CD4-positive, alpha-beta T cell treated with Interleukin-17A for 1 hour (primary cell): ENCODE measurements at places on chromosomes 1 and 21.

- DNase-seq = no peak
Measured at GRCh38 chr1:216910081-216910840, 187.0 kb upstream of the ESRRG start.

GRCh38 chr21:33546086-33546485 lies 3.2 kb downstream of the SON start:
- no peak for DNase-seq

GRCh38 chr21:14251336-14251735 lies 35.4 kb downstream of the RBM11 start:
- DNase-seq = no peak

GRCh38 chr1:100353988-100354387 lies 1.7 kb downstream of the CDC14A start:
- DNase-seq = peak; percentile 41

- DNase-seq = no peak
Measured at GRCh38 chr1:110956586-110956985, 7.1 kb downstream of the LRIF1 start.

DNA sequence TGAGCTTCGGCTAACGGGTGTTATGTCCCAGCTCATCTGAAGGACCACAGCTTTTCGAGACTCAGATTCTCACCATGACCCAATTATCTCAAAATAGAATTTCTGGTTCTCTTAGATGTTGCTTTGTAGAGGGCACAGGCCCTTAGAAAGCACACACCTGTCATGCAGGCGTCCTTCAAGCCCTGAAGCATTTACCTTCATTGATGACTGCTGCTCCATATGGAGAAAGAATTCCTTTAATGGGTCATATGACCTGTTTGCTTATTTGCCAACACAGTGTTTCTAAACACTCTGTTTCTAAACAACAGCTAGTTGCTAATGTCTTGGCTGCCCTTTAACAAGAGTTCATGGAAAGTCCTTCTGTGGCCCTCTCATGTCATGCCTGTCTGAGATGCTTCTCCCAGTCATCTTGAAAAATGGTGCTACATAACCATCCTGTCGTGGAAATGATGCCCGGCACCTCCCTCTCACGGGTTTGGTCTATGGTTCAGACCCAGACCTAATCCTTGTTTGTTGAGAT lies 495.7 kb downstream of the KIF26B start:
- no peak for DNase-seq

DNA sequence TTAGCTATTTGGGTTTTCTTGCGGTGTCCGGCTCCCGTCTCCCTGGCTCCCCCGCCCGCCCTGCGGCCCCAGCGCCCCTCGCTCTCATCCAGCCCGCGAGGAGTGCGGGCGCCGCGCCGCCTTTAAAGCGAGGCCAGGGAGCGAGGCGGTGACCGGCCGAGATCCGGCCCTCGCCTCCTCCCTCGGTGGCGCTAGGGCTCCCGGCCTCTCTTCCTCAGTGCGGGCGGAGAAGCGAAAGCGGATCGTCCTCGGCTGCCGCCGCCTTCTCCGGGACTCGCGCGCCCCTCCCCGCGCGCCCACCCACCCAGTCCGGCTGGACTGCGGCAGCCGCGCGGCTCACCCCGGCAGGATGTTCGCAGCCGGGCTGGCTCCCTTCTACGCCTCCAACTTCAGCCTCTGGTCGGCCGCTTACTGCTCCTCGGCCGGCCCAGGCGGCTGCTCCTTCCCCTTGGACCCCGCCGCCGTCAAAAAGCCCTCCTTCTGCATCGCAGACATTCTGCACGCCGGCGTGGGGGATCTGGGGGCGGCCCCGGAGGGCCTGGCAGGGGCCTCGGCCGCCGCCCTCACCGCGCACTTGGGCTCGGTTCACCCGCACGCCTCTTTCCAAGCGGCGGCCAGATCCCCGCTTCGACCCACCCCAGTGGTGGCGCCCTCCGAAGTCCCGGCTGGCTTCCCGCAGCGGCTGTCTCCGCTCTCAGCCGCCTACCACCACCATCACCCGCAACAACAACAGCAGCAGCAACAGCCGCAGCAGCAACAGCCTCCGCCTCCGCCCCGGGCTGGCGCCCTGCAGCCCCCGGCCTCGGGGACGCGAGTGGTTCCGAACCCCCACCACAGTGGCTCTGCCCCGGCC lies 492 bp downstream of the HLX start:
- no peak for DNase-seq

- DNase-seq = no peak
Measured at GRCh38 chr1:243482141-243483022, 226.5 kb downstream of the SDCCAG8 start.

- no peak for DNase-seq
Measured at GRCh38 chr1:85573322-85573721, 7.2 kb upstream of the CCN1 start.

- no peak for DNase-seq
Measured at GRCh38 chr1:80251591-80251990, 1245.1 kb upstream of the ADGRL4 start.

DNA sequence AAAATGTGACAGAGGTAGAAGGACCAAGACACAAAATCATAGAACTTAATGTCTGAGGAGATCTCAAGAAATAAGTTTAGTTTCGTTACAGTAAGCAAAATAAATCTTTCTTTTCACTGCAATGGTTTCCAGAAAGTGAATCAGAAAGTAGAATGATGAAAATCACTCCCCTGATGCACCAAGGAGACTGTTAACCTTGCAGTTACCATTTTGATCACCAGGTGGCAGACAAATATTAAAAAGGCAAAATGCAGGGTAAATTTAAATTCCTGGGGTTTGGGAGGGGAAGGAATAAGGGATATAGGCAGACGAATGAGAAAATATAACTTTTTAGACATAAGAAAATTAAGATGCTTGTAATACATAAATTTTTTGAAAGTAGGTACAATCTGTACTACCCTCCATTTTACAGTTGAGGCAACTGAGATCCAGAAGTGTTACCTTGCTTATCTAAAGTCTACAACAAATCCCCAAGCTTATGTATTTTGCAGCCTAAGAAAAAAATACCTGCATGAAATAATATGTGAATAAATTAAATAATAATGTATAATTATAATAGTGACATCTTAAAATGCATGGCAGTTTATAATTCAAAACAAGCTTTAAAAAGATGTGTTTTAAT lies 253.2 kb downstream of the CRB1 start:
- peak; percentile 52 for DNase-seq

- DNase-seq = no peak
Measured at GRCh38 chr1:150092180-150092791, 24.7 kb downstream of the VPS45 start.

- DNase-seq = peak; percentile 93
Measured at GRCh38 chr1:21334214-21335087, 44.2 kb upstream of the ECE1 start.

DNA sequence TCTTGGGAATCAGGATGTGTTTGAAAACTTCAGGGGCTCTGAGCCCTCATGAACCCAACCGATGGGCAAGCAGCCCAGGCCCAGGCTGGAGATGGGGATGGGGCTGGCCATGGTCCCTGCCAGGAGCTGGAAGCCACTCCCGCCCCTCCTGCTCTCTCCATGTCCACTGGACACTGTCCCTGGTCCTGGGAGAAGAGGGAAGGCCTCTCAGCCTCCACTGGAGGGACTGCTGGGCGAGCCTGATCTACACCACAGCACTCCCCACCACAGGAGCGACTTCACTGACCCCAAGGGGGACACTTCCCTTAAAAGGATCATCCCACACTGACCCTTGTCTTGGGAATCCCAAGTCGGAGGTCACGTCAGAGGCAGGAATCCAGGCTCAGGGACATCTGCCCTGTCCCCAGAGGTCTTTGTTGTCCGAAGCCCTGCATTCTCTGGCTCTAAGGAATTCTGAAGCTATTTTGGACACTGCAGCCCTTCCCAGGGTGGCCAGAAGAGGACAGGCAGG lies 16.9 kb upstream of the COL18A1 start:
- DNase-seq = no peak

DNA sequence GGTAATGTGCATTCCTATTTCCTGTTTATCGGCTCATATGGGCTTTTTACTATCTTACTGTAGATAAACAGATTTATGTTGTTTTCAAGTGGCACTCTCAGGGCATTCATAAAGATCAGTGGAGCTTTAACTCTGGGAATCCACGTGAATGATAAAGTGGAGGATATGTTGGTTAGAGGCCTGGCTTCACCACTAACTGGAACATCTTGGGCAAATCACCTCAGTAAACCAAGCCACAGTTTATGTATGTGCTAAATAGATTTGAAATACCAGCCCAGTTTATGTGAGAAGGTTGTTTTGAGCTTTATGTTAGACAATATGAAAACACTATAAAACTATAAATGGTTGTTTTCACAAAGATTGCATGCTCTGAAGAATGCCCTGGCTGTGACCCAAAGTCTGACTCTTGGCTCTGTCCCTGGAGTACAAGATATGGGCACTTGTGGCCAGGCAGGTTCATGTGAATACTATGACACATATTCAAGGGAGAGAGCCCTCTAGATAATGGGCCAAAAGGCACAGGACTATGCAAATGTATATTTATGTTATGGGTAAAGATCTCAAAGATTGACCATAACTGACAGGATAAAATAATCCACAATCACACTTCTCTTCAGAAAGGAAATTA lies 36.7 kb downstream of the FAM163A start:
- DNase-seq = no peak

DNA sequence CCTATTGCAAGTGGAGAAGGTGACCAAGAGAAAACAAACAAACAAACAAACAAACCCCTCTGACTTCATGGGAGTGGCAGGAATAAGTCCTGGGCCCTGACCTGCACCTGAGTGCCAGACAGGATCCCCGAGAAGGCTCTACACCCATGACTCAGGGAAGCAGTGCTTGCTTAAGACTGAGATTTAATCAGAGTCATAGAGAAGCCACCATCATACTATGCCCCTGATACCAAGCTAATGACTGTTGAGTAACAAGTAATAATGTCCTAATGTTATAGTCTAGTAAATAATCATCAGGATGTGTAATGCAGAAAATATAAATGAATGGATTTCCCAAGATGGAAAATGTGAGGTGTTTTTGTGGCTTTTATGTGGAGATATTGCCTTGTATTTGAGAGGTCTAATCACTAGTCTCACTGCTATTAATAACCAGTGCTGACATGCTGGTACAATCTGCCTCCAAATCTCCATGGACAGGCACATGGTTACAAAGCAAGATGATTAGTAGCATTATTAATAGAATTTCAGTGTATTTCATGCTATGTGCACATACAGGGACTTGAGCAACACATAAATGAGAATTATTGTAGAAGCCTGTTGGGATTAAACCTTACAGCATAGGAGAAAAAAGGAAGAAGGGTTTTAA lies 1290.9 kb downstream of the MRPL39 start:
- DNase-seq = no peak

DNA sequence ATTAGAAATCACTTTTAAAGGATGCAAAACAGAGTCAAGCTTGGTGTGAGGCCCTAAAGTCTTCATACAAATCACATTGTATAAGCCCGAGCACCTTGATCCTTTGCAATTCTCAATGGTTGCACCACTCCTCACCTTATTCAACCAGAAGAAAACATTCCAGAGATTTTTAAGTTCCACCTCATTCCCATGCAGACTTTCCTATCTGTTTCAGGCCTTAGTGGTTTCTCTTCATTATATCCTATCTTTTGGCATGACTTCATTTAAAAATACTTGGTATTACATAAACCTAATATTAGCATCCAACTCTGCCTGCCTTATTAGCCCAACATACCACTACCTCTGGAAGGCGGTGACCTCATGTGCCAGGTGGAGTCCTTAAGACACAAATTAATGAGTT lies 9.3 kb upstream of the GREM2 start:
- no peak for DNase-seq

GRCh38 chr1:5597991-5598823 lies 394.0 kb downstream of the NPHP4 start:
- no peak for DNase-seq

- no peak for DNase-seq
Measured at GRCh38 chr1:6948416-6948815, 163.2 kb downstream of the CAMTA1 start.

DNA sequence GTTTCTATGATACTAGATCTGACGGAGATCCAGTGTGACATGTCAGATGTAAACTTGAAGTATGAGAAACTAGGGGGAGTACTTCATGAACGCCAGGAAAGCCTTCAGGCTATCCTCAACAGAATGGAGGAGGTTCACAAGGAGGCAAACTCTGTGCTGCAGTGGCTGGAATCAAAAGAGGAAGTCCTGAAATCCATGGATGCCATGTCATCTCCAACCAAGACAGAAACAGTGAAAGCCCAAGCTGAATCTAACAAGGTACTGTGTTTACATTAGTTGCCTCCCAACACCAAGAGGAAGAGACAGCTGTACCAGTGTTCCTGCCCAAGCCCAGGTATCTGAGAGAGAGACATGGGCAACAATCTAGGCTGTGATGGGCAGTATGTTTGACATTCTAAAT lies 112.2 kb upstream of the BMP8A start:
- no peak for DNase-seq

GRCh38 chr1:31759298-31760023 lies 4.7 kb downstream of the ADGRB2 start:
- no peak for DNase-seq

GRCh38 chr1:119364640-119365039 lies 3.9 kb upstream of the HAO2 start:
- DNase-seq = no peak

DNA sequence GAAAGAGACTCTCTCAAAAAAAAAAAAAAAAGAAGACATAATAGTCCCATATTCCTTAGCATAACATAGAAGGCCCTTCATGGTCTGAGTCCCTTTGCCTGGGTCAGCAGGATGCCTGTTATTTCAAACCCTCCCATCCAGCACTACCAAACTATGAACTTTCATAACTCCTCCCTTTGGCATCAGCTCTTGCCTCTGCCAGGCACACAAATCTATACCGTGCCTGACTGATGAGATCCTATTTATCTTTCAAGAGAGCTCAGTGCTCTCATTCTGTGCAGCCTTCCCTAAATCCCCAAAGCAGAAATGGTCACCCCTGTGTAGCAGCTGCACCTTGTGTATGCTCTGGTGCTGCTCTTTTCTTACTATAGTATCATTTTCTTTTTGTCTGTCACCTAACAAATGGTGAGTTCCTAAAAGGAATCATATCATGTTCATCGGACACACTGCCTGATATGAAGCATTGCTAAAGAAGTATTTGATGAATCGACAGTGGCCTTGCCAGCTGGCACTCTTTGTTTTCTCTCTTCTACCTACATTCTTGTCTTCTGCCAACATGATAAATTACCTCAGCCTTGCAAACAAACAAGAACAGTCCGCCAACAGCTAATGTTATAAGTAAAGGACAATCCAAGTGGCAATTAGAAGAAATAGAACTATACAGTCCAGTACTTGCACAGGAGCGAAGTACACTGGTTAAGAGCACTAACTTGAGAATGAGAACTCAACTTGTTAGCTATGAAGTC lies 29.9 kb downstream of the FMO4 start:
- no peak for DNase-seq
